Activated CD4-positive, alpha-beta memory T cell treated with anti-CD3 and anti-CD28 coated beads for 36 hours (primary cell): ENCODE measurements at places on chromosomes 12 and 14. TPM values are rescaled to one million over a fixed set of nuclear protein-coding genes. Genes with fewer than 3 reads are reported as not detected.

- no peaks in the 10 kb centered on the region for H3K27me3 ChIP-seq
- H3K36me3 ChIP-seq = peaks cover 47% of the 10 kb centered on the region
- H3K4me3 ChIP-seq = no peak overlapping the region
- H3K4me1 ChIP-seq = peaks cover 53% of the 10 kb centered on the region
- DNase-seq = no peak
- peak overlapping the region; percentile 72 for H3K27ac ChIP-seq
These were observed 4.1 kb downstream of the SDR39U1 start for GRCh38 chr14:24438223-24439097.

GRCh38 chr12:10048526-10048925, 18.0 kb downstream of the CLEC9A start:
- peaks cover 16% of the 10 kb centered on the region for H3K27me3 ChIP-seq
- H3K4me1 ChIP-seq = peaks cover 5% of the 10 kb centered on the region
- no peak overlapping the region for H3K27ac ChIP-seq
- no peaks in the 10 kb centered on the region for H3K36me3 ChIP-seq
- H3K4me3 ChIP-seq = no peak overlapping the region

The HOXC9 gene
- not detected for total RNA-seq

GRCh38 chr12:120402217-120402616, 33.3 kb upstream of the MSI1 start:
- H3K27me3 ChIP-seq = peaks cover 10% of the 10 kb centered on the region
- DNase-seq = no peak
- peaks cover 4% of the 10 kb centered on the region for H3K4me1 ChIP-seq
- no peak overlapping the region for H3K4me3 ChIP-seq
- H3K27ac ChIP-seq = no peak overlapping the region

DNA sequence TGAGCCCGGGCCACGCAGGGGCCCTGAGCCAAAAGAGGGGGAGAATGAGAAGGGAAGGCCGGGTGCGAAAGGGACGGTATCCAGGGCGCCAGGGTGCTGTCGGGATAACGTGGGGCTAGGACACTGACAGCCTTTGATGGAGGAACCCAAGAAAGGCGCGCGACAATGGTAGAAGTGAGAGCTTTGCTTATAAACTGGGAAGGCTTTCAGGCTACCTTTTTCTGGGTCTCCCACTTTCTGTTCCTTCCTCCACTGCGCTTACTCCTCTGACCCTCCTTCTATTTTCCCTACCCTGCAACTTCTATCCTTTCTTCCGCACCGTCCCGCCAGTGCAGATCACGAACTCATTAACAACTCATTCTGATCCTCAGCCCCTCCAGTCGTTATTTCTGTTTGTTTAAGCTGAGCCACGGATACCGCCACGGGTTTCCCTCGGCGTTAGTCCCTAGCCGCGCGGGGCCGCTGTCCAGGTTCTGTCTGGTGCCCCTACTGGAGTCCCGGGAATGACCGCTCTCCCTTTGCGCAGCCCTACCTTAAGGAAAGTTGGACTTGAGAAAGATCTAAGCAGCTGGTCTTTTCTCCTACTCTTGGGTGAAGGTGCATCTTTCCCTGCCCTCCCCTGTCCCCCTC, 3.0 kb downstream of the SSTR1 start:
- H3K36me3 ChIP-seq = no peaks in the 10 kb centered on the region
- peaks cover 25% of the 10 kb centered on the region for H3K4me1 ChIP-seq
- no peak for DNase-seq
- H3K27ac ChIP-seq = no peak overlapping the region

The TAS2R9 gene
- not detected for total RNA-seq
